ENCODE measurements at places on chromosomes 5 and 9. TPM values are rescaled to one million over a fixed set of nuclear protein-coding genes. Genes with fewer than 3 reads are reported as not detected.
A peak's percentile ranks its signal among the peaks of the same experiment; 100 is the strongest.

TAF11L10 gene
- total RNA-seq = 0.53 TPM

BRINP1 gene
- not detected for total RNA-seq

LURAP1L gene
- not detected for total RNA-seq

DNAJB5 gene
- total RNA-seq = 4.4 TPM

FAM174A gene
- total RNA-seq = 2.1 TPM

KCTD16 gene
- not detected for total RNA-seq

AK8 gene
- total RNA-seq = not detected

GRCh38 chr9:95148208-95148520, 169.3 kb downstream of the FANCC start:
- H3K27me3 ChIP-seq = no peaks in the 10 kb centered on the region
- no peaks in the 10 kb centered on the region for H3K36me3 ChIP-seq
- DNase-seq = no peak
- no peak overlapping the region for H3K27ac ChIP-seq
- no peak overlapping the region for H3K4me3 ChIP-seq
- no peaks in the 10 kb centered on the region for H3K4me1 ChIP-seq

GRCh38 chr9:133275105-133276000, at the start of gene ABO:
ABO (minus strand) TSS chr9:133275201.
- peak within 1 kb of the TSS; percentile 75 for H3K4me3 ChIP-seq
- H3K27me3 ChIP-seq = no peaks in the 10 kb centered on the region

DNA sequence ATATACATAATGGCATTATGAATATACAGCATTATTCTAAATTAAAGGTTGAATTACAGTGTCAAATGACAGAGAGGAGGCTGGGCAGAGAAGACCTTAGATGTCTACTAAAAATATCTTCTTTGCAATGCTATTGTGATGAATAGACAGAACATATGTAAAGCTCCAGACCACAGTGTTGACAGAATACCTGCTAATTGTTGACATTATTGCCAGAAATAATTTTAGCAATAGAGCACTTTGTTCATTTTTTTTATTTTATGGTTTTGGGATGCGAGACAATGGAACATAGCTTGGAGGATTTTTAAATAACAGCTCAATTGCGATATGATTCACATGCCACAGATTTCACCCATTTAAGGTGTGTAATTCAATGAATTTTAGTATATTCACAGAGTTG, 508.8 kb downstream of the PSAT1 start:
- H3K4me3 ChIP-seq = no peak overlapping the region
- no peaks in the 10 kb centered on the region for H3K4me1 ChIP-seq
- H3K27me3 ChIP-seq = no peaks in the 10 kb centered on the region
- H3K27ac ChIP-seq = no peak overlapping the region
- no peak for DNase-seq
- no peaks in the 10 kb centered on the region for H3K36me3 ChIP-seq

GRCh38 chr5:124285733-124286132, 460.7 kb downstream of the ZNF608 start:
- no peaks in the 10 kb centered on the region for H3K4me1 ChIP-seq
- H3K27me3 ChIP-seq = no peaks in the 10 kb centered on the region
- H3K27ac ChIP-seq = no peak overlapping the region
- H3K4me3 ChIP-seq = no peak overlapping the region

DNA sequence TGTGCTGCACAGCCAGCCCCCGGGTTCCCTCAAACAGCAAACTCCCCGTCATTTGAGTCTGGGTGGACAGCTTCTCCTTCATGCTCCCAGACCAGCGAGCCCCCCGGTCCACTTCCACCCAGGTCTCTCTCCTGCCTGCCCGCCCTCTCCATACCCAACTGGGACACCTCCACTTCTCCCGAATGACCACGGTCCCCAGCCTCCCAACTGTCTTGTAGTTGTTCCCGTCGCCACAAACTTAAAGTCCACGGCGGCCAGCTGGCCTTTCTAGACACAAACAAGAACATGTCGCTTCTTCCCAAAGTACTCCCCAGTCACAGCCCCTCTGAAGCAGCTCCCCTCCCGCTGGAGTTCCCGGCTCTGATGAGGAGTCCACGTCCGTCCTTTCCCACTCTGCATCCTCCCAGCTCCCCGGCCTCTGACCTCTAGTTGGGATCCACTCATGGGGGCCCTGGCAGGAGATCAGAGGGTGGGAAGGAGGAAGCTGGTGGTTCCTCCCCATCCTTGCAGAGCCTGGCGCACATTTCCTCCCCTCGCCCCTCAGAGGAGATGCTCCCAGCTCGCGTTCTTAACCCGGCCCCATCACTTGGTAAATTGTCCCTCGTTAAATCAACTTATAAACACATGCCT, 24.1 kb upstream of the PPP1R26 start:
- no peak overlapping the region for H3K27ac ChIP-seq
- no peaks in the 10 kb centered on the region for H3K36me3 ChIP-seq
- no peaks in the 10 kb centered on the region for H3K27me3 ChIP-seq
- no peak overlapping the region for H3K4me3 ChIP-seq

DNA sequence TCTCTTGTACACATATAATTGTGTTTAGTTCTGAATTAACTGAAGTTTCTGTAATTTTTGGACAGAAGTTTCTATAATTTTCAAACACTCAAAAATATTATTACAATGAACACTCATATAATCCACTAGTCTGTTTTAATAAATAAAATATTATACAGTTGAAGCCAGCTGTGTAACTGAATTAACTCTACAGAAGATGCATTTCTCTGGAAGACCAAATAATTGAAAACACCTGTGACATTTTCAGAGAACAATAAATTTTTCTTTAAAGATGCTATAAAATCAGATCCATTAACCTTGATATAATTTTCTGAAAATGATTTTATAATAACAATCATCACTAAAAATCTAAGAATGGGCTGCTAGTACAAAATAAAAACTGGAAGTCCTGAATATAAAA, 14.7 kb downstream of the NADK2 start:
- no peaks in the 10 kb centered on the region for H3K4me1 ChIP-seq
- H3K27ac ChIP-seq = no peak overlapping the region
- no peaks in the 10 kb centered on the region for H3K27me3 ChIP-seq

- H3K27me3 ChIP-seq = no peaks in the 10 kb centered on the region
- no peak overlapping the region for H3K27ac ChIP-seq
- DNase-seq = peak; percentile 17
- no peaks in the 10 kb centered on the region for H3K4me1 ChIP-seq
- no peak overlapping the region for H3K4me3 ChIP-seq
Measured at GRCh38 chr9:75238311-75238976, 150.1 kb downstream of the OSTF1 start.

GRCh38 chr5:92836855-92837755, 743.9 kb downstream of the NR2F1-AS1 start:
- no peak overlapping the region for H3K4me3 ChIP-seq
- DNase-seq = no peak
- no peaks in the 10 kb centered on the region for H3K27me3 ChIP-seq
- no peaks in the 10 kb centered on the region for H3K4me1 ChIP-seq
- H3K36me3 ChIP-seq = no peaks in the 10 kb centered on the region

DNA sequence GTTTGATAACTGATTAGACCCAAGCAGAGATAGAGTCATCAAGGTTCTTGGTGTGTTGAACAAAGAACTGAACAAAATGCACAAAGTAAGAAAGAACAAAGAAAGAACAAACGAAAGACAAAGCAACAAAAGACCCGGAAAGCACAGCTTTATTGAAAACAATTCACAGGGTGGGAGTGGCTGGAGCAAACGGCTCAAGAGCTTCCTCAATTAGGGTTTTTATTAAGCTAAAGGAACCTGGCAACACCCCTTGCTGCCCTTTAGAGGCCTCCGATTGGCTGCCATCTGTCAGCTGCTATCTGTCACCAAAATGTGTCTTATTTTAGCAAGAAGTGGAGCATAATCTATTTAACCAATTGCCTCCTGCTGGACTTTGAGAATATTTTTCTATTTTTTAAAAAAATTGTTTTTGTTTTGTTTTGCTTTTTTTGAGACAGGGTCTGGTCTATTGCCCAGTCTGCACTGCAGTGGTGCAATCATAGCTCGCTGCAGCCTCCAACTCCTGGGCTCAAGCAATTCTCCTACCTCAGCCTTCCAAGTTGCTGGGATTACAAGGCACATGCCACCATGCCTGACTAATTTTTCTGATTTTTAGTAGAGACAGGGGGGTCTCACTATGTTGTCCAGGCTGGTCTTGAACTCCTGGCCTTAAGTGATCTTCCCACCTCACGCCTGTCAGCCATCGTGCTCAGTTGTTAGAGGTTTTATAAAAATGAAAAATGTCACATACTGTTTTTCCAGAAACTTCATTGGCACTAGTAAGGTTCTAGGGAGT, 7.7 kb upstream of the ABO start:
- H3K27ac ChIP-seq = peak overlapping the region; percentile 59
- DNase-seq = peak; percentile 46
- H3K27me3 ChIP-seq = no peaks in the 10 kb centered on the region
- no peaks in the 10 kb centered on the region for H3K36me3 ChIP-seq

DNA sequence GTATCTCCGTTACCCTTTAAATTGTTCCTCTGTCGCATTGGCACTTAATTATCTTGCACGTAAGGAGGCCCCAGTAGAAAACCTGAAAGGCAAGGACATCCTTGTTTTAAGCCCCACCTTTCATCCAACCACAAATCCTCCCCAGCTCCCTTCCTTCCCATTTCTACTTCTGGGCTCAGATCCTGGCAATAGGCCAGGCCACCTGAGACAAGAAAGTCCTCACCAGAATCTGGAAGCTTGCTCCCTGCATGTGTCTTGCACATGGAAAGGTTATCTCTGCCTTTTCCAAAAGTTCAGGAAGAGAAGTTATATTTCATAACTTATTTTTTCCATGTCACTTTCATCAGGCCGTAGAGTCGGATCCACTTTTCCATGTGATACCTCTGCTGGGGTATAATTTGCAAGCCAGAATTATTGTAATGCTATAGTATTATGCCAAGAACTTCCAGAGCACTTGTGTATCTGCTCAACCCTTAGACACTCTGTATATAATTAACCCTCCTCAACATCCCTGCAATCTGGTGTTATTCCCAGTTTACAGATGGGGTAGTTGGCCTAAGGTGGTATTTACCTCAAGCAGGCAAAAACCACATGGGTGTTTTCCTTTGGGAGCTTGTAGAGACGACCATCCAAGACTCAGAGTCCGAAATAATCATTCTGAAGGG, 2.6 kb upstream of the SHB start:
- no peak for DNase-seq
- H3K4me3 ChIP-seq = no peak overlapping the region
- no peaks in the 10 kb centered on the region for H3K27me3 ChIP-seq
- H3K36me3 ChIP-seq = no peaks in the 10 kb centered on the region
- peaks cover 42% of the 10 kb centered on the region for H3K4me1 ChIP-seq
- no peak overlapping the region for H3K27ac ChIP-seq

- H3K4me1 ChIP-seq = no peaks in the 10 kb centered on the region
- no peak overlapping the region for H3K4me3 ChIP-seq
- H3K27ac ChIP-seq = no peak overlapping the region
- H3K27me3 ChIP-seq = peaks cover 11% of the 10 kb centered on the region
- H3K36me3 ChIP-seq = no peaks in the 10 kb centered on the region
- DNase-seq = no peak
Measured at GRCh38 chr5:142808878-142809598, 38.9 kb downstream of the ARHGAP26 start.

DNA sequence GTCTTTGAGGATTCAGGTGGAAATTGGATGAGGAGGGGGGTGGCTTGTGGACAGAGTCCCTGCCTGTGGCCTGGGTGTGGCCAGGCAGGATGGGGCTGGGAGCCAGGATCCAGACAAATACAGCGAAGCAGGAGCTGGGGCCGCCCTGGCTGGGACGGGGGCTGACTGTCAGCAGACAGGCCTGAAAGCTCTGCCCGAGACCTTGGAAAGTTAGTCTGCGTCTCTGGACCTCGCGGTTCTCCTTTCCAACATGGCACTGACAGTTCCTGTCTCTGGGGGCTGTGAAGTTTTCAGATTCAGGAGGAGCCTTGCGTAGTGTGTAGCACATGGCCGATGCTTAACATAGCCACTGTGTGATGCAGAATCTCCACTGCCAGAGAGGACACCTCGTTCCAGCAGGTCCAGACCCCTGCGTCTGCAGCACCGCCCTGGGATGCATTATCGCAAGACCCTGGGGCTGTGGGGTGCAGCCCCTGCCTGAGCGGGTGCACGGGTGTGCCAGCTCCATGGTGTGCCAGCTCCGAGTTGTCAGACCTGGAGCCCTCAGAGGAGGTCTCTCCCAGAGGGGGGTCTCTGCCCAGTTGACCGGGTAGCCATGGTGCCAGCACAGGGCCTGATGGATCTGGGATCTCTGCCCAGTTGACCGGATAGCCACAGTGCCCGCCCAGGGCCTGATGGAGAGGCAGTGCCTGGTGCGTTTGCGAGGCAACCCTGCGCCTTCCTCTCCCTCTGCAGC, 89.3 kb downstream of the COL5A1 start:
- no peak overlapping the region for H3K27ac ChIP-seq
- no peak for DNase-seq
- H3K4me1 ChIP-seq = no peaks in the 10 kb centered on the region
